CD4-positive, alpha-beta memory T cell (primary cell): ENCODE measurements at places on chromosomes 4 and X.

DNA sequence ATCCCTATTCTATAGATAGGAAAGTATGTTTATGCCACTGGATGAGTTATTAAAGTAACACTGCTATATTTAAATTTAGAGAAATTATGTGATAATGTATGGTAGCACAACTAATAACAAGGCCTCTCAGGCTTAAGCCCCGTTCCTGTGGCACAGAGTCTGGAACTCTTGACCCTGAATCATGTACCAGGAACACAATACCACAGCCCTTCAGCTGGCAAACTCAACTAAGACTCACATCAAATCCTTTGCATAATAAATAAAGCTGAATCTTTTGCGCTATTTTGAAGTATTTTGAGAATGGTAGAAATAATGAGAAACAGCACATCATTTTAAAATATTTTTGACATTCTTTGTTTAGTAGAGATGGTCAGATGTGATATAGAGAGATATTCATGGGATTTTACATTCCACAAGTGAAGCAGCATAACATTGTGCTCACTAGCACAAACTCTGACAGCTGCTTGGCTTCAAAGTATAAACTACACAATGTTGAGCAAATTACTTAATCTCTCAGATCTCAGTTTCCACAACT, 478.4 kb upstream of the FAM241A start:
- no peak for DNase-seq

GRCh38 chr4:128675083-128675482, 134.4 kb upstream of the JADE1 start:
- DNase-seq: no peak

DNA sequence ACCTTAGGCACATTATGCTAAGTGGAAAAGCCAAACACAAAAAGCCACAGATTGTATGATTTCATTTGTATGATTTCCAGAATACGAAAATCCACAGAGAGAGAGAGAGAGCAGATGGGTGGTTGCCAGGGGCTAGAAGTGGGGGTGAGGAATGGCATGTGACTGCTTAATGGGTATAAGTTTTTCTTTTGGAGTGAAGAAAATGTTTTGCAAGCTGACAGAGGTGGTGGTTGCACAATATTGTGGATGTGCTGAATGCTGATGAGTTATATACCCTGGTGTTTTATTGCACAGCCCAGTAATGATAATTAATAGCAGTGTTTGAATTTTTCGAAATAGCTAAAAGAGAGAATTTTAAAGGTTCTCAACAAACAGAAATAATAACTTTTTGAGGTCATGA, 386.1 kb upstream of the HS3ST1 start:
- no peak for DNase-seq

DNA sequence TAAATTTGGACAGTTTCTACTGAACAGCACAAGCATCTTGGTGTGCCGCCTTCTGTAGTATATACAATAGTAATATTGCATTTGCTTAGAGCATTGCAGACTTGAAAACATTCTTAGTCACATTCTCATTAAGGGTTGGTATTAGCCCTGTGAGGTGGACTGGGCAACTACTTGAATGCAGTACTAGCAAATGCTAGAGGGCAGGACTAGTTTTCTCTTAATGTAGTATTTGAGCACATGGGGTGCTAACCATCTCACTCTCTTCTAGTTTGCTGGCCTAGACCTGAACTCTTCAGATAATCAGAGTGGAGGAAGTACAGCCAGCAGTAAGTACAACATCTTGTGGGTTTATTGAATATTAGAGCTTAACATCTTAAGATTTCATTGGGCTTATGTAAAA, 3.2 kb downstream of the DDX3X start:
- no peak for DNase-seq

DNA sequence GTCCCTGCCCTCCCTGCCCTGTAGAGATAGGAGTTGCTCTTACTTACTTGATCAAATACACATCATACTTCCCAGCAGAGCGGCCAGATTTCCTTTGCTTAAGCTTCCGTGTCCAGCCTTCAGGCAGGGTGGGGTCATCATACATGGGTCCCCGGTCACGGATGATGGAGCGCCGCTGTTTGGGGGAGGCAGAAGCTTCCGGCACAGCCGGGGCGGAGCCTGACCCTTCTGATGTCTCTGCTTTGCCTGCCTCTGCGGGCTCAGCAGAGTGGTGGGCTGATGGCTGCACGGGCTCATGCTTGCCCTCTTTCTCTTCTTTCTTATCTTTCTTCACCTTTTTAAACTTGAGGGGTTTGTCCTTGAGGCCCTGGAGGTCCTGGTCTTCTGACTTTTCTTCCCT, 12.5 kb upstream of the IRAK1 start:
- DNase-seq: no peak

- no peak for DNase-seq
These were observed 210.5 kb downstream of the ADAMTS3 start for GRCh38 chr4:72358483-72358882.

DNA sequence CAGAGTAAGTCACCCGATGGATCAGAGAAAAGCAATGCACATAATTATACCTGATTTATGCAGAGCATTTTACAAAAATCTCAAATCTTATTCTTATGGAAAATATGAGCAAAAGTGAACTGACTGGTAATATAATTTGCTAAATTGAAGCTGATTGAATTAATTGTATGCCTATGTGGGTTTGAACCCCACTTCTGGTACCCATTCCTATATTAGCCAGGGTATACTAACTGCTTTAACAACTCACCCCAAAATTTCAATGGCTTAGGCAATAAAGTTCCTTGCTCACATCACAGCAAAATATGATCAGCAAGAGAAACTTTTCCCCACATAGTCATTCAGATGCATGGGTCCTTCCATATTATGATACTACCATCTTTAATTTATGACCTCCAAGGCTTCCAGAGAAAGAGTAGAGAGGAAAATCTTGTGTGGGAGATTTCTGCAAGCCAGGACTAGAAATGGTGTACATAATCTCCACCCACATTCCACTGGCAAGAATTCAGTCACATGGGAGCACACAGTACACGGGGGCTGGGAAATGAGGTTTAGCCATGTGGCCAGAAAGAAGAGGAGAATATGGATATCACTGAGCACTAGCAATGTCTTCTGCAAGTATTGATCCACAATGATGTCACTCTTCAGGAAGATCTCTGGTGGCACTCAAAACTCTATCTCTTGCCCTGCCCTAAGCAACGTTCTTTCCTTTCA, 640.7 kb downstream of the BCOR start:
- DNase-seq: no peak

DNA sequence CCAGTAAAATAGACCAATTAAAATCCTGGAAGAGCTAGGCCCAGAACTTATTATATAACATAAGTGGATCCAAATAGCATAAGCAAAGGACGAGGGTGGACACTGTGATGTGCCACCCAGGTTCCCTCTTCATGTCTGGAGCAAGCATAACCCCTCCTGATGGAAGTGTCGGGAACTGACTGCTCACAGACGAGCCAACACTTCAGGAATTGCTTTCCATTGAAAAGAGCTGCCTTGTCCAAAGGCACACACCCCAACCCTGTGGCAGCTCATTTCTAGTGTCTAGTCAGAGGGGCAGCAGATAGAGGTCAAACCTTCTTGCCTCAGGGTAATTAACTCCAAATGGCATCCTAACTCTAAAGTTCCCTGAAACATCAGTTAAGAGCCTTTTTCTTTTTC, 15.3 kb downstream of the DDIT4L start:
- no peak for DNase-seq

DNA sequence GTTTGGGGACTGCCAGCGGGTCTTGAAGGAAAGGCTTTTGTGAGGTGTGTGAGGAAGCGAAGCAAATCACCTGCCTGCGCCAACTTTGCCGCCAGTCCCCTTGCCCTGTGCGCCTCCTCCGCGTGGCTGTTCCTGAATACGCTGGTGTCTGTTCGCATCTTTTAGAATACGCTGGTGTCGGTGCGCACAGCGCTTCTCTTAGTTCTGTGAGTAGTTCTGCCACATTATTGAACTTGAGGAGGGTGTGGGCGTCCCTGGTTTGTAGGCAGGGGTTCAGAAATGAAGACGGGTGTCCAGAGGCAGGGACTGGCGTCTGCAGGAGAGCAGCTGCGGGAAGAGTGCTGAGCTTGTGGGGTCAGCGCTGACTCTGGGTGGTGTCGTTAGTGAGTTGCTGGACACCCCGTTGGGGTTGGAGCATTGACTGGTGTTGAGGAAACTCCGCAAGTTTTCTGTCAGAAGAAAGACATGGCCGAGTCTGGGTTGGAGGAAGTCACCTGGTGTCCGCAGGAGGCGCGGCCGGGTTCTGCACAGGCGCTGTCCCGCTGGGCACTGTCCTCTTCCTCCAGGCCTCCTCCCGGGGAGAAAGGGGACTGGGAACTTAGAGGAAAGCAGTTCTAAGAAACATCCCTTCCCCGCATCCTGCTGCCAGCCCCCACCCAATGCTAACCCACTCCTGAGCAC, 930 bp downstream of the ZNF718 start:
- no peak for DNase-seq

GRCh38 chrX:47662144-47662657, 3.2 kb upstream of the UXT start:
- no peak for DNase-seq

- DNase-seq: no peak
These were observed 91.2 kb downstream of the ABLIM2 start for GRCh38 chr4:8067274-8067936.

DNA sequence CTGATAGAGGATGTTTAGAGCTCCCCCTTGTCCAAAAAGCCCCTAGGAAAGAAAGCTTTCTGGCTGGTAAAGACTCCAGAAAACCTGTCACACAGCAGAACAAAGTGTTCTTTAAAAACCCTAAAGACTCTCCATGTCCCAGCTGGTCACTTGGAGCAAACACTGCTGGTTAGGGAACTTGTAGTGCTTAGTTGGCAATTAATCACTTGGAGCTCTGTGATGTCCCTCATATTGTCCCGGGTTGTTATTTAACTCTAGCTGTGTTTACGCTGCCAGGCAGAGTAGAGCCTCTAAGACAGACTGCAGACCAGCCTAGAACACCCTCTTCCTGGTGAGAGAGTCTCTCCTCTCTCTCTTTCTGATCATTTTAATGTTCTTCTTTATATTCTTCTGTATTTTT, 267.3 kb downstream of the BCOR start:
- no peak for DNase-seq

- DNase-seq: no peak
These were observed 54.2 kb upstream of the SPANXN3 start for GRCh38 chrX:143571521-143571920.

GRCh38 chrX:5650904-5651303, 577.8 kb downstream of the NLGN4X start:
- no peak for DNase-seq

GRCh38 chr4:142696334-142697122, 149.6 kb downstream of the INPP4B start:
- peak; percentile 26 for DNase-seq

DNA sequence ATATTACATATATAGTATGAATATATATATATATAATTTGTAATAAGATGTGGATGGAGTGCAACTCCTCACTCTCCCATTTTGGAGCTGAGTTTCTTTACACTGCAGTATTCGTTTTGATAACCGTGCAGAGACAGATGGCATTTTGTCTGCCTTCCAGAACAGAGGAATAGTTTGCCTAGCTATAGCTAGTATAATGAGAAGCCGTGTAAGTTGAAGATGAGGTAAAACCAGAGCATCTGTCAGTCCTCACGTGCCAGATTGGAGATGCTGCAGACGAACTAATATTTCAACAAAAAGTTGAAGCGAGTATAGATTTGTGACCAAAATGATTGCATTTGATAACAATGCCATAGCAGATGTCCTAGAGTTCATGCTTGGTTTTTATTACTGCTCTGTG, 180.6 kb downstream of the FMR1NB start:
- DNase-seq: no peak

DNA sequence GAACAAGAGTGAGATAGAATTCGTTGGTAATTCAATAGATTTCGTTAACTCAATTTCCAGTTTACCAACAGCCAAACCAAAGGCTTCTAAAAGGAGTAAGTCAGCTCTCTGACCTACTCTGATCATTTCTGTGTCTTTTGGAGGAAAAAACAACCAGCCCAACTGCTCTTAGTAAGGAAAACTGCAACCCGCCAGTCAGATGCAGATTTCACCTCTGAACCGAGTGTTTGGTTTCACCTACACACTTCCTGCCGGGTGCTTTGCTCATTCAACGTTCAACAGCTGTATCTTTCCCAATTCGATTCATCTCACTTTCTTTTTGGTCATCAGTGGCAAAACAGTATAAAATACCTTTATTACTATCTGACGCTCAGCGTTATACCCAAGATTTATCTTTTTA, 24.5 kb downstream of the TMSB4X start:
- peak; percentile 63 for DNase-seq

DNA sequence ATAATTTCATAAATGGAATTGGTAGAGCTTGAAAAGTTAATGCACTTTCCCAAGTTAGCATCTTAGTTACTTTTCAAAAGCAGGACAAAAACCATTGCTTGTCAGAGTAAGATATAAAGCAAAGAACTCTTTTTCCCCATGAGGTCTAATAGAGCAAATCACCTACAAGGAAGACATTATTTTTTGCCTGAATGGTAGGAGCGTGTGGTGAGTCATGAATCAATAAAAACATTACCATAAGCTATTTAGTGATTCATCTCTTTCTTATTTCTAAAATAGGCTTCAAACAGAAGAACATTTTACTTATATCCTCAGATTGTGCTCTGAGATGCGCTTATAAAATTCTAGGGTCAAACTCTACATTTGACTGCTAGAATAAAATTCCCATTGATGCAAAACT, 109.4 kb upstream of the GPRIN3 start:
- no peak for DNase-seq

GRCh38 chr4:153603258-153603657, 80.8 kb upstream of the TLR2 start:
- no peak for DNase-seq

DNA sequence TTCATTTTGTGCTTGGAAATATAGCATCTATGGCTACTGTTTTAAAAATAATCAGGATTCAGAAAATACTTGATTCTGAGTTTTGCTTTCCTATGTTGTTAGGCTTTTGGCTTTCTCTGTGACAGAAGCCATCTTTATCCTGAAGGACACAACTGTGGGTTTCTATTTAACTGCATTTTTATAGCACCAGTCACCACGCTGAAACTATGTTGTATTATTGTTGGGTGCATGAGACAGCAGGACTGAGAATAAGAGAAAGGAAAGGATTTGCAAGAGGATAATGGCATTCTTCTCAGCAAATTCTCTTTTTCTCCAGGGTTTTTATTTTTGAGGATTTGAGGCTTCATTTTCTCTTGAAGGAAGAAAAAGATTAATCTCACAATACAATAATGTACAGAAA, 10.1 kb upstream of the NEUROG2 start:
- DNase-seq: no peak

GRCh38 chrX:72029483-72030411, 102.0 kb downstream of the RTL5 start:
- DNase-seq: no peak

- peak; percentile 32 for DNase-seq
These were observed at the start of gene LRP2BP for GRCh38 chr4:185395238-185395955. LRP2BP (minus strand) TSS chr4:185395924; CDS start chr4:185378186, 17,738 bp downstream.

DNA sequence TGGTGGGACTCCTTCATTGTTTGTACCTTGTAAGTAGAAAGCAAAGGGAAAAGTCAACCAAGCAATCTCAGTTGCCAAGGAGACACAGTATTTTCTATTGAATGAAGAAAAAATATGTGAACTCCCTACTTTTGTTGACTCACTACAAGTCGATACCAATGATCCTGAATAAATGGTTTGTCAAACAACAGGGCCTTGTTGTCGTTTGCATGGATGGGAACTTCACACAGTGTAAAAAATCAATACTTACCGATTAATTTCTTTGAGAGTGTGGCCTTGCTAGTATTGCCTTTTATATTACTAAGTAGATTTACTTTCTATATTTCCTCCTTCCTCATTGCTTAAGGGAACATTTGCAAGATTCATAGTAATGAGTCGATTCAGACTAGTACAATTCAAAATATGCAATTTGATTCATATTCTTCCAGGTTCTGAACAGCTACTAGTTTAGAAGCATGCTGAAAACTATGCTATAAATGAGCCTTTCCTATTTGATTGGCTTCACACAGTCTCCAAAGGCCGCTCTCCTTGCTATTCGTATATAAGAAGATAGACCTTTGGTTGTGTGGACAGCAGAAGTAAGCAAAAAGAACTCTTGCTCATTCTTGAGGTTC, 108.0 kb downstream of the ZNF330 start:
- DNase-seq: no peak
